ENCODE measurements at places on chromosomes 5 and 9. TPM values are rescaled to one million over a fixed set of nuclear protein-coding genes. Genes with fewer than 3 reads are reported as not detected.

DNA sequence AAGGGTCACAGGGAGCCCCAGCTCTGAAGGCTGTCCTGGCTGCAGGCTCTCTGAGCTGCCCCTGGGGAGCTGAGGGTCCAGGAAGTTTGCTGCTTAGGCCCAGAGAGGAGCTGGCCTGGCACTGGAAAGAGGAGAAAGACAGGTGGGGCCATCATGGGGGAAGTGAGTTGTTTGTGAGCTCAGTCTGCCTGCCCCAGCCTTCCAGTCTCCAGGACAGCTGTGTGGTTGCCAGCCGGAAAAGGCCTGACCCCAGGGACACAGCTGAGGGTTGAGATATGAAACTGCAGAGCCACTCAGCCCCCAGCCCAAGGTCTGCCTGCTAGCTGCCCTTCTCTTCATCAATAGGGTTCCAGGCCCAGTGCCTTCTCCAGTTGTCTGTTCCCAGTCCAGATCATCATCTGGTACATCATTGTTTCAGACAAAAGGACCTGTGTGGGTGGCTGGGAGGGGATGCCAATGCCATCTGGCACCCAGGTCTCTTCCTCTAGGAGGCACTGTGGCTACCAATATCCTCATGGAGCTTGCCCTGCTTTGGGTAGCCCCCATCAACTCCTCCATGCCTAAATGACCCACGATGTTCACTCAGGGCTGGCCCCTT, 4.3 kb upstream of the DDX41 start:
- DNase-seq: peak; percentile 87

- no peak for DNase-seq
Observed at GRCh38 chr9:16223074-16223871, 647.2 kb downstream of the BNC2 start.

- no peak for DNase-seq
Observed at GRCh38 chr9:123397975-123398374, 42.0 kb downstream of the CRB2 start.

DNA sequence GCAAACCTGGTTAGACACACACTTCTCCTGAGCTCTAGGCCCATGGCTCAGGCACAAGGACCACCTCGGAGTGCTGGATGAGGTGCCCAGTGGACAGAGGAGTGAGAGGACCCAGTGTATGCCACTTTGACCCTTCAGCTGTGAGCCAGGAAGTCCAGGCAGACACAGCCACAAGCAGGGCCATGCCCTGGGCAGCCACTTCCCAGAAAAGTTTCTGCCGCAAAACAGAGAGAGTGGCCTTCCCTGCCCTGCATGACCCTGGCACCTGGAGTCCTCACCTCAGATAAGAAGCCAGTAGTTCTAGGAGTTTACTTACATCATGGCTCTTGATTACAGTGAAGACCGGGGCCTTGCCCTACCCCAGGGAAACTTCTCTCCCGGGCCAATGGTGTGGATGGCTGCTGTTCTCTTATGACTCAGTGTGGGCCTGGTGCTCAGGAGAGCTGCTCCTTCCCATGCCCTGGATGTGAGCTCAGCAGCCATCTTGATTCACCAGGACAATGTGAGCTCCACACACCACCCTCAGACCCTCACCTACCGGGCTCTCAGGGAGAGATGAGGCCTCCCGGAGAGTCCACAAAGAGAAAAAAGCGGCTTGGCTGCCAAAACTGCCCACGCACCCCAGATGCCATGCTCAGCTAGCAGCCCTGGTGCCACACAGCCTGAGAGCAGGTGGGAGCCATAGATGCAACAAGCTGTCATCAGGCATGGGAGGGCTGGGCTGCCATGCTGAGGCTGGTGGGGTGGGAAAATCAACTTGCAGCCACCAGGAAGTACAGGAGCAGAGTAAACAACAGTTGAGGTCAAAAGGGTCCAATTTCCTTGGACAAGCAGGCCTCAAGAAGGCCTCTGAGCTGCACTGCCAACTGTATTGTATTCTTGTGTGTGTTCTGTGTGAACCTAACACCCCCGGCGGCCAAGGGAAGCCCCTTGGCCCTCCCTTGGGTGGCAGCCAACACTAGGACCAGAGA, 11.7 kb upstream of the IRF1 start:
- DNase-seq: no peak

DNA sequence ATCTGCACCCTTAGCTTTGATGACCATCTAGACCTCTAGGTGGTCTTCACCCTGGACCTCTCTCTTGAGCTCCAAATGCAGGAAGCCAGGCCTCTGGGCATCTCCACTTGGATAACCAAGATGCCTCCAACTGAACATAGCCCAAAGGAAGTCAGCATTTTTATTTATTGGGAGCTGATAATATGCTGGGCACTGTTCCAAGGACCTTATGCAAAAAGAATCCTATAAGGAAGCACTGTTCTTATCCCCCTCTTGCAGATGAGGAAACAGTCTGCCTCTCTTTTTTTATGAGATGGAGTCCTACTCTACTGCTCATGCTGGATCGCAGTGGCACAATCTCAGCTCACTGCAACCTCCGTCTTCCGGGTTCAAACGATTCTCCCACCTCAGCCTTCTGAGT, 219.9 kb downstream of the CDK5RAP2 start:
- no peak for DNase-seq

LPAR1 gene
- total RNA-seq: 13.9 TPM
